ENCODE measurements at places on chromosomes 1 and 21.
A peak's percentile ranks its signal among the peaks of the same experiment; 100 is the strongest.

- DNase-seq = no peak
Observed at GRCh38 chr1:22177354-22178003, 34.6 kb upstream of the WNT4 start.

DNA sequence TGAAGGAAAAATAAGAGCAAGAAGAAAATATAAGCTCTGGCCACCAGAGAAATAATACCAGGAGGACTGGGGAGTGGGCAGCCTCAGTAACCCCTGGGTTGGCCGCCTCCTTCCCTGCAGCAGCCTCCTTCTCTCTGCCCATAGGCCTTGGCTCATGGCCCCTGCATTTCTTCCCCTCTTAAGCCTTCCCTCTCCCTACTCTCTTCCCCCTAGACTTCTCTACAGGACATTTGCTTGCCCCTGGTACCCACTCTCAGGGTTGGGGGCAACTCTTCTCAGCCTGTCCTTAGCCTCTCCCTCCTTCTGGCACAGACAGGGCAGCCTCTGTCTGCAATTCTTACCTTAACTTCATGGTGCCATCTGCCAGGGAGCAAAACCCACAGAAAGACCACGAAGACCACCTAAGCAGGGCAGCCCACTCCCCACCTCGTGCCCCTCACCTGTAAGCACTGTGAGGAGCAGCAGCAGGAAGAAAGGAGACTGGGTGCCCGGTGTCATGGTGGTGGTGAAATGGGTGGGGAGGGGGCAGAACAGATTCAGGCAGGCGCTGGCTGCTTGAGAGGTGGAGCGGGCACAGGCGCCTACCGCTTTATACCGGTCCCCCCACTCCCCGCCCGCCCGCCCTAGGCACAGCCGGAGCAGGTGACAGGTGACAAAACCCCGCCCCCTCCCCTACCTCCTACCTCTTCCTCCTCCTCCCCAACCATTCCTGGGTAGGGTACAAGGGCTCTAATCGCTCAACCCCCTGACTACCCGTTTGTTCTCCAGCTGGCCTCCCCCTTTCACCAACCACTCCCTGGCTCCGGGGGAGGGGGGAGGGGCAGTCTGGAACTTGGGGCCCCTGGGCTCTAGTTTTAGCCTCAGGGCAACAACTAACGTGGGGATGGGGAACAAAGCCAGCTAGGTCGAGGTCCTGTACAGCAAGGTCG, 15.1 kb downstream of the THBS3 start:
- DNase-seq = no peak

- no peak for DNase-seq
Observed at GRCh38 chr1:89351597-89352311, 12.1 kb upstream of the GBP6 start.

- DNase-seq = no peak
Observed at GRCh38 chr21:41152147-41152546, 15.8 kb upstream of the BACE2 start.

DNA sequence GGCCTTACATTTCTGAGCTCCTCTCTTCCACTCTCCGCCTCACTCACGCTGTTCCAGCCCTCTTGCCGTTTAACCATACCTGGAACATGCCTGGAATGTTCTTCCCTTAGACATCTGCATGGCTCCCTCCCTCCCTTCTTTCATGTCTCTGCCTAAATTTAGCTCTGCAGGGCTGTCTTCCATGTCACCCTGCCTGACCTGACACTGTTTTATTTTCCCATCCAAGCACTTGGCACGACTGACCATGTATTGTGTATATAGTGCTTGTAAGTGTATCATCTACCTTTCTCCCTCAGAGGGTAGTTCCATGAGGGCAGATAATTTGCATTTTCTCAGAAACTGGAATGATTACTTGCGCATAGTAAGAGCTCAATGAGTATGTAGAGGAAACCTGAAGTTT, 47.3 kb downstream of the ST6GALNAC3 start:
- DNase-seq = no peak

- DNase-seq = no peak
Observed at GRCh38 chr1:70910013-70910412, 137.6 kb downstream of the PTGER3 start.

DNA sequence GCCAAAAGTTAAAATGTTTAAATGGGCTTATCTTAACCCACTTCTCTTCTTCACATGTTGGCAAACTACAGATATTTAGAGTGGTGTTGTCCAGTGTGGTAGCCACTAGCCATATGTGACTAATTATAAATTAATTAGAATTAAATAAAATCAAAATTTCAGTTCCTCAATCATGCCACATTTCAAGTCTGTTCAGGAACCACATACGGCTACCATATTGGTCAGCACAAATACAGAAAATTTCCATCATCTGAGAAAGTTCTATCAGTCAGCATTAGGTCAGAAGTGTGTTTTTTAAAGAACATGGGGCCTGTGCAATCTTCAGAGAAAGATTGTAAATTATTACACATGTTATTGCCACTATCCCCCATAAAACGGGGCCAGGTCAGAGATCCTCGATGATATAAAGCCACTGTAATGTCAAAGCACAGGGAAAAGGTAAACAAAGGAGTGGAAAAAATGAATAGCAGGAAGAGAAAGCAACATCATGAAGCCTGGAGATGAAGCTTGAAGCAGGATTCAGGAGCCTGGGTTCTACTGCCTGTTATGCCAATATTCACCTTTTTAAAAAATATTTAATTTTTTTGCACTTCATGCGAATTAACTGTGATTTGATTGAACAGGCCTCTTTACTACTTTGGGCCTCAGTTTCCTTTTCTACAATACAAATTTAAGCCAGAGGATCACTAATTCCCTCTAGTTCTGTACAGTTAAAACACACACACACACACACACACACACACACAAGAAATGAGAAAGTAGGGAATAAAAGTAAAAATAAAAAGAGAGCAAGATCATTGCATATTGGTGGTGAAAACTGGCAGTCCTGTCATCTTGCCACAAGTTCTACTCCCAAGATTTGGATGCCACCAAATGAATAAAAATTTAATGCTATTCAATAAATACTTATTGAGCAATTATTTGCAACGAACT, 2.3 kb downstream of the RSBN1 start:
- DNase-seq = no peak

GRCh38 chr1:233791721-233792120, 112.8 kb upstream of the SLC35F3 start:
- DNase-seq = no peak

DNA sequence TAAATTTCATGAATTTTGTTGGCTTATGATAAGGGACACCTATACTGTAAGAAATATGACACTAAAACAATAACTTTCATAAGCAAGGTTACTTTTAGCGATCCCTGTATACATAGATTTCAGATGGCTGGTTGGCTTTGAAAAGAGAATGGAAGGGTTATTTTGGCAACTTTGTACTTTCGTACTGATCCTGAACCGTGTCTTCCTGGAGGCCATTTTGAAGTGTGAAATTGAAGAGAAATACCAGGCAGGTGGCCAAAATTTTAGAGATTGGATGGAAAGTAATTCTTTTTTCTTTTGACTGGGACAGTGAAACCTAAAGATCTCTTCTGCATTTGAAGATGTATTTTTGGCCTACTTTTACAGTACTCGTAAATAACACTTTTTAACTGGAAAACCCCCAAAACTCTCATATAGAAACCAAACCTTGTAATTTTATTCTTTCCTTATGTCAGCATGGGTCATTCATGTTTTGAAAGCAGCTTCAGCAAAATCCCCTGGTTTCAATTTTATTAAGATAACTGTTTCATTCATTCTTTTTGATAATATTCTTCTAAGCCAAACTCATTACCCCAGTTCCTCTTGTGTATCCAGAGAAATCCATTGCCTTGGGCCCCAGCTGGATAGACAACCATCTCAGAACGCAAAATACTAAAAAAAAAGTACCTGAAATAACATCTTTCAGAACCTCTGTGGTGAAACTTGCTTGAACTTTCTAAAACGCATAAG, 38.4 kb upstream of the ZNF281 start:
- no peak for DNase-seq

DNA sequence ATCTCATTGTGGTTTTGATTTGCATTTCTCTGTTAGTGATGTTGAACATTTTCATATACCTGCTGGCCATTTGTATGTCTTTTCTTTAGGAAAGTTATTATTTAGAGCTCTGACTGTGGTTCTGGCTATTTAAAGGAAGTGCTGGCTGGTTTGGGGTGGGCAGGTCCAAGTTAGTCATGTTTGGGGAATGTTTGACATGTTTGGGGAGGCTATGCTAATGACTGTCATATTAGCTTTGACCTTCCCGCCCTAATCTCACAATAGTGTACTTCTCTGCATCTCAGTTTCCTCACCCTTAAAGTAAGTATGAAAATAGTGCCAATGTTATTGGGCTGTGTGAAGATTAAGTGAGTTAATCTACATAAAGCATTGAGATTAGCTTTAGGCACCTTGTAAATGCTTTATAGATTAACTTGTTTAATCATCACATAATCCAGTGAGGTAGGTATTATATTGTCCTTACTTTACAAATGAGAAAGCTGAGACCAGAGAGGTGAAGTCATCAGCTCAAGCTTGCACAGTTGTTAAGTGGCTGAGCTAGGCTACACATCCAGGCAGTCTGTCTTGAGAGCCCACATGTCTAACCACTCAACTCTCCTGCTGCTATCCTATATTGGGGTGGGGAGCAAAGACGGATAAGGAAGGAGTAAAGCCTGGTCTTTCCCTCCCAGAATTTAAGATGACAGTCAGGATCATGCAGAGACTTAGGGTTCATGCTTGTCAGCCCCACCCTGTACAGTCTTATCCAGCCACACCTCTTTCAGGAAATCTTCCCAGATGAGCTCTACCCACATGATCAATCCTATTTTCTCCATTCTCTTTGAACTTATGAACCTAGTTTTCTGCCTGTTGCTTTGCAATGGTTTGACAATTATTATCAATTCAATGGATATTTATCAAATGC, 22.8 kb upstream of the CRNN start:
- DNase-seq = no peak

GRCh38 chr1:32170991-32171390, 8.5 kb upstream of the TXLNA start:
- no peak for DNase-seq

DNA sequence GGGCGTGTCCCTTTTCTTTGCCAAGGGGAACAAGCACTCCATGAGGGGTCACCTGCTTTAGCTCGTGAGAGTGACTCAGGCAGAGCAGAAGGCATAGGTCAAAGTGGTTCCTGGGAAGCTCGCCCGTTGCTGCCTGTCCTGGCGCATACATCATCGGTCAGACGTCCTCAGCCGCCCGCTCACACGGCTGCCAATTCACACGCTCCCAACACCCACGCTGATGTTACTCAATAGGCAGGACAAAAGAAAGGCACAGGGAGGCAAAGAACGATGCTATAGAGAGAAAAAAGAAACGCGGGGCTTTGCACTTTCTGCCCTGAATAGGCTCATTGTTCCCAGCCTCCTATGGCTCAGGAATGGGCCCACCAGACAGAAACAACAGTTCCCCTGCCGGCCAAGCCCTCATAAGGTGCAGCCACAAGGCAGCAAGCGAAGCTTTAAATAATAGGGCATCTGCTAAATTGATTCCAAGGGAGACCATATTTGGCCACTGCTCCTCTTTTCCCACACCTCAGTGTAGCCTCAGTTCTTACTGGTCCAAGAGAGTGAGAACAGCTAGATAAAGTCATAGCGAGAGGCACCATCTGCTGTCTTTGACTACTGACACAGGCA, 38.7 kb downstream of the VTCN1 start:
- DNase-seq = no peak

GRCh38 chr1:185483664-185484450, 166.8 kb upstream of the IVNS1ABP start:
- DNase-seq = peak; percentile 40

GRCh38 chr1:155913969-155914757, 3.0 kb upstream of the RIT1 start:
- no peak for DNase-seq

DNA sequence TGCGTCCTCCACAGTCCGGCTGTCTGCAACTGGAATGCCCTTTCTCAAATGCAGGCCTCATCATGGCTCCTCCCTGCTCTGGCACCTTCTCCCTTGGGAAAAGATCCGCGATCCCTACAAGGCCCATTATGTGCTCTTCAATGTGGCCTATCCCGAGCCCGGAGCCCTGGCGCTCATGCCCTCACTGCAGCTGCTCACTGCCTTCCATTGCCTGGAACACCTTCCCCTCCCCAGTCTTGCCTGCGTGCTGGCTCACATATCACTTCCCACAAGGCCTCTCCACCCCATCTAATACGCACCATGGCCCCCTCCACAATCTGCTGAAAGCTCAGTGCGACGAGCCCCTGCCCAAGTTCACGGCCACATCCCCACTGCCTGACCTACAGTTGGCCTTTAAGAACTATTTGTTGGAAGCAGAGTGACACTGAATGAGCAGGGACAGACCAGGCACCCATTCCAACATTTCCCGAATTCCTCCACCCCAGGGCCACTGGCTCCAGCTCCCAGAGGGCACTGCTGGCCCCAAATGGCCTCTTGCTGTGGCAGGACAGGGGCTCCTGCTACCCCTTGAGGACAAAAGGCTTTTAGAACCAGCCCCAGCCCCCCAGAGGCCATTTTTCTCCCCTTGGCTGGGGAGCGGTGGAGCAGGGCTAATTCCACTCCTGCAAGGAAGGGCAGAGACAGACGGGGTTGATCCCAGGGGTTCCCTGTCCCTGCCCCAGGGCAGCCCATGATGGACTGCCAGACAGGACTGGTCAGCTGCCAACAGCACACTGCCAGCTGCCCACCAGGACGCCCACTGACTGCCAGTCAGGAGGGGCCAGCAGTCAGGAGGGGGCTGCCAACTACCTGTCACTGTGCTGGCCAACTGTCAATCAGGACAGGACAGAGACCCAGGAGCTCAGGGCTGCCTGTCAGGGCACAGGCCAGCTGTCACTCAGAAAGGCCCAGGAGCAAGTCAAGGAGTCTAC, 64.8 kb downstream of the DHRS3 start:
- DNase-seq = no peak

GRCh38 chr1:232340446-232340845, 289.5 kb downstream of the SIPA1L2 start:
- DNase-seq = no peak

- no peak for DNase-seq
Observed at GRCh38 chr21:31571879-31572278, 87.6 kb upstream of the SOD1 start.

- DNase-seq = no peak
Observed at GRCh38 chr1:165759095-165759494, 9.6 kb downstream of the TMCO1 start.

GRCh38 chr1:59574085-59574484, 240.7 kb upstream of the HOOK1 start:
- DNase-seq = no peak

GRCh38 chr1:53971718-53972117, 25.6 kb downstream of the LRRC42 start:
- no peak for DNase-seq

DNA sequence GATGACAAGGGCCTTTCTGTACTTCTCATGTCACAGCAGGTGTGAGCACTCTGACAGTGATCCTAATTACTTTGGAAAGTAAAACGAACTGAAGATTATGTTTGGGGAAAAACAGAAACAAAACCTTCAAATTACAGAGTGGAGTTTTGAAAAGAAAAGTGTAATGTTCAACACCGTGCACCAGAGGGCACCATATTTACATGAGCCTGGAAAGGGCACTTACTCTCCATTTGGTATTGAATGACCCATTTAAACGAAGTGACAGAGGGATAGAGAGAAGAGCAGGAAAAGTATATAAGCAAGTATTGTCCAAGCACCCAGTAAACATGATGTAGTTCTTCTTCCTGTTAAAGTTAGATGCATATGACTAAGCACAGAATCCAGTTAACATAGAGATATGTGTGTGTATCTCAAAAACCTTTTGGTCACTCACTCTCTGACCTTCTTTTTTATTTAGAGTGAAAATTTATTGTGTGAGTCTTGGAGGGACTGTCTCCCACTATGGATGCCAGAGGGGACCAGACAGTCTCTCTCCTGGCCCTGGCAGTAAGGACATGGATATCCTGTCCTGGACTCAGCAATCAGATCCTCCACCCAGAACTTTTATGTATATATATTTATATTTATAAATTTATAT, 3.8 kb upstream of the RGSL1 start:
- DNase-seq = peak; percentile 25

- DNase-seq = no peak
Observed at GRCh38 chr21:42622284-42622683, 31.1 kb upstream of the PDE9A start.
